ENCODE measurements at places on chromosomes 13 and 19. TPM values are rescaled to one million over a fixed set of nuclear protein-coding genes. Genes with fewer than 3 reads are reported as not detected.

Gene RFPL4A
- not detected for total RNA-seq

Gene CACNA1A
- 4.4 TPM for total RNA-seq

Gene KPTN
- 9.2 TPM for total RNA-seq

Gene TNFSF9
- total RNA-seq, result 60.1 TPM

Gene SLC17A7
- 0.08 TPM for total RNA-seq
